ENCODE measurements at places on chromosomes 1 and 21. TPM values are rescaled to one million over a fixed set of nuclear protein-coding genes. Genes with fewer than 3 reads are reported as not detected.
A peak's percentile ranks its signal among the peaks of the same experiment; 100 is the strongest.

DNA sequence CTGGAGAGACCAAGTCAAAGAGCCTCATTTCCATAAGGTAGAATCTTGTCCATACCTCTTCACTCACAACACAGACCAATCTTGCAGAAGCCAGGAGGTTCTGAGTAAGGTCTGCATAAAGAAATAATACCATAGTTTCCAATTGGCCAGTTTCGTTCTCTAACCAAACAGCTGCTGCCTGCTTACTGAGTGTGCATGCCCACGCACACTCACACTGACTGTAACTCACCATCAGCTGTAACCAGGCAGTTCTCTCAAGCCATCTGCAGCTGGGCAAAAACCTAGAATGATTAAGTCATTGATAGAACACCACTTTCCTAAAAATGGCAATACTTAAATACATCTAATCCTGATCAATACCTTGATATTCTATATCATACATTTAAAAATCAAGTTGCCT, 106.6 kb upstream of the VAV3 start:
- no peak for DNase-seq

DNA sequence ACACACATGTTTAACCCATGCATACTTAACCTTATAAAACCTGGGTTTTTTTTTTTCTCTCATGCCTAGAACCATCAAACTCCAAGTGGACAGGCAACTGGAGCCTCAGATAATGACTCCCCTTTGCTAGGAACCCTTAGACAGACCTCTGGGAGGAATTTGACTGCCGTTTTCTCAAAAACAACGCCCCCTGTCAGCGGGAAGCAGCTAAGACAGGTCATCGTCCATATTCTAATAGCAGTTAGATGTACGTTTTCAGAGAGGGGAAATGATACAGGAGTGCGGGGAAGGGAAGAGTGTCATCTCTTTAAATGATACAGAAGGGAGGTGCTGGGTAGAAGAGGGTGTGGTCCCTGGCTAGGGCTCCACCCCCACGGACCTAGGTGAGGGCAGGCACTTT, 34.7 kb downstream of the LRRC3 start:
- DNase-seq = no peak

DNA sequence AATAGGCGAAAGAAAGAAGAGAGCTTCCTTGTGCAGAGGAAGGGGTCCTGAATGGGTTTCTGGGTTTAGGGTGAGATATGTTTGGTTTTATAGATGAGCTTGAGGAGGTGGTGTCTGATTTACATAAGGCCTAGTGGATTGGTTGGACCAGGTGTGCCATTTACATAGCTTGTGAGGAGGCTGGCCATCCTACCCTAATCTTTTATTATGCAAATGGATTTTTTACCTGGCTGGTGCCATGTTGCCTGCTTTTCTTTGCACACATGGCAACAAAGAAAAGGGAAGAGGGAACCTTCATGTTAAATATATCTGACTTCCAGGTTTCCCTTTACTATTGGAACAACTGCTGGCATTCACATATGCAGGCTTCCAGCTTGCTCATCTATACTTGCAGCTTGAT, 585.3 kb downstream of the PTPRU start:
- no peak for DNase-seq

Gene GPX7
- total RNA-seq = 9.6 TPM

DNA sequence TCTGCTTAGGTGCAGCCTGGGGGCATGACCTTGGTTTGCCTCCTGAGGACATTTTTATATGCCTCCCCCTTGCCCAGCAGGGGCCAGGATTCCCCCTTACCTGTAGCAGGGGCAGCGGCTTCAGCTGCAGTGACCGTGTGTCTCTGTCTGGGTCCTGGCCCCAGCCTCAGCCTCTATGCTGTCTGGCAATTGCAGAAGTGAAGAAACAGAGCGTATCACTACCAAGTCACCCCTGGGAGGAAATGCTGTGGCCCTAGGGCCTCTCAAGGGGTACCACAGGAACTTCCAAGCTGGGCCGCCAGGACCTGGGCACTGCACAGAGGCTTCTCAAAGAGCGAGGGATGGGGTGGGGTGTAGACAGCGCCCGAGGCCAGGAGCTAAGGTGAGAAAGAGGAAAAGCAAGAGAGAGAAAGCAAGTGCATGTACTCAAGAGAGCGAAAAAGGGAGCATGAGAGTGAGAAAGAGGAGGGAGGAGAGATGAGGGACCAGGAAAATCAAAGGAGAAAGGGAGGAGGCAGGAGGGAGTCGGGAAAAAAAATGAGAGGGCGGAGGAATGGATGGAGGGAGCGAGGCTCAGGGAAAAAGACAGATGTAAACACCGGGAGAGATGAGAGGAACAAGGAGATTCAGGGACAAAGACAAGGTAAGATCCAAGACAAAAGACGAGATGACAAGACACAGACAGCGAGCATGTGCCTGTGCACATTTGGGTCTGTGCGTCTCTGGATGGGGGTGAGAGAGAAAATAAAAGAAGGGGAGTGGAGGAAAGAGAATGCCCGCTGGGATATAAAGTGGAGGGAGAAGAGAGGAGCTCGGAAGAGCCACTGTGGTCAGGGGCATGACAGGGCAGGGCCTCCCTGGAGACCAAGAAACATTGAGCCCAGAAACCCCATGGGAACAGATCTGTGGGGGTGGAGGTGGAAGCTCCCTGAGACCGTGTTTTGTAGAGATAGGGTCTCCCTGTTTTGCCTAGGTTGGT, at the start of gene PTAFR:
Gene PTAFR, minus strand, starts transcription at position 199 of the 979 bp plus-strand sequence. CDS start 25,669 bp downstream, outside the sequence.
- DNase-seq = no peak

Gene SYNC
- 25.7 TPM for total RNA-seq

DNA sequence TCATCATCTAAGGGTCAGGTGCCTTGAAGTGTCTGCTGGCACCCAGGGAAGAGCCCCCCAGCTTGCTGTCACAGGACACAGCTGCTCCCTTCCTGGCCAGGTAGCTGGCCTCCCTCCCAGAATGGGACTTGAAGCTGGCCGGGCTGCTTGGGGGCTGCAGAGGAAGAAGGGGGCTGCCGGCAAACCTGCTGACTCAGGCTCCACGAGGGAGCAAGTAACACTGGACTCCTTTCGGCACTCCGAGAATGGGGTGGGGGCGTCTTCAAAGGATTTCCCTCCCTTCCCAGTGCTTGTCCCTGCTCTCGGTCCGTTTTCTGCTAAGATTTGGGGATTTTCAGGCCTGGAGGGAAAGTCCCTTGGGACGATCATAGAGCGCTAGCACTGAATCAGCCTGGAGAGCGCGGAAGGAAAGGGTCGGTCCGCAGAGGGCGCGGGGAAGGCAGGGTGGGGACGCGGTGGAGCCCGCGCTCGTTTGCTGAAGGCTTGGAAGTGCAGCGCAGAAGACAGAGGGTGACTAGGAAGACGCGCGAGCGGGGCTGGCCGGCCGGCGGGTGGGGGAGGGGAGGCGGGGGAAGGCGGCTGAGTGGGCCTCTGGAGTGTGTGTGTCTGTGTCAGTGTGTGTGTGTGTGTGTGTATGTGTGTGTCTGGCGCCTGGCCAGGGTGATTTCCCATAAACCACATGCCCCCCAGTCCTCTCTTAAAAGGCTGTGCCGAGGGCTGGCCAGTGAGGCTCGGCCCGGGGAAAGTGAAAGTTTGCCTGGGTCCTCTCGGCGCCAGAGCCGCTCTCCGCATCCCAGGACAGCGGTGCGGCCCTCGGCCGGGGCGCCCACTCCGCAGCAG, at the start of gene CSF1:
Gene CSF1, plus strand, starts transcription at position 727 of the 840 bp plus-strand sequence. CDS start 175 bp downstream, outside the sequence.
- peak; percentile 89 for DNase-seq

DNA sequence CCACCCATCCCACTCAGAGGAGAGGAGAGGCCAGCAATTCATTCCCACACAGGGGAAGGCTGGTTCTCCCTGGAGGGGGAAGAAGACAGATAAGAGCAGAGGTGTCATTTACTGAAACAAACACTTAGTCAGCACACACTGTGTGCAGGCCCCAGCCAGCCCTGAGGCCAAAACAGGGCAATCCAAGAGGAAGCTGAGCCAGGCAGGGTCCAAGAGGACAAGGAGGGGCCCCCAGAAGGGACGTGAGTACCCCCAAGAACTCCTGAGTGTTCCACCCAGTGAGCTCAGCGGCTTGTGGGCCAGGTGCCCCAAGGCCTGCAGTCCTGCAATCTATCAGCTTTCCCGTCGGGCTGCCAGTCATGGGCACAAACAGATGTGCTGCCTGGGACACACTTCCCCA, 15.8 kb downstream of the ADGRB2 start:
- no peak for DNase-seq

GRCh38 chr1:40303790-40304189, 13.3 kb downstream of the COL9A2 start:
- DNase-seq = peak; percentile 79

DNA sequence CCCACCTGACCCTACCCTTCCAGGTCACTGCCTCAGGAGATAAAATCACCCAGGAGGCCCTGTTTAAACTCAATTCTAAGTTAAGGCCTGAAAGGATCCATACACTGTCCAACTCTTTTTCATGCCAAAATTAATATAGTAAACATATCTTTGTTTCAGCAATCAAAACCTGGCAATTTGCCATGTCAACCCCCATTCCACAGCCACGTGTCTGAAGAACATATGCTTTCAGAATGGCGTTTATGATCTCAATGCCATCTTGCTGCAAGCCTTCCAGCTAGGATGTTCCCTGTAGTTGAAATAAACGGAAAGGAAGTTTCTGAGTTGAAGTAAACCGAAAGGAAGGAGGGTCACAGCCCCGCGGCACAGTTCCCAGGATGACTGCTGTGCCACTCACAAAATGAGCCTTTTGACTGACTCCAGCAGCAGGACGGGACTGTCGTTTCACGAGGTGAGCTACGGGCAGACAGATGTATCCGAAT, 472.0 kb downstream of the SMYD3 start:
- no peak for DNase-seq

DNA sequence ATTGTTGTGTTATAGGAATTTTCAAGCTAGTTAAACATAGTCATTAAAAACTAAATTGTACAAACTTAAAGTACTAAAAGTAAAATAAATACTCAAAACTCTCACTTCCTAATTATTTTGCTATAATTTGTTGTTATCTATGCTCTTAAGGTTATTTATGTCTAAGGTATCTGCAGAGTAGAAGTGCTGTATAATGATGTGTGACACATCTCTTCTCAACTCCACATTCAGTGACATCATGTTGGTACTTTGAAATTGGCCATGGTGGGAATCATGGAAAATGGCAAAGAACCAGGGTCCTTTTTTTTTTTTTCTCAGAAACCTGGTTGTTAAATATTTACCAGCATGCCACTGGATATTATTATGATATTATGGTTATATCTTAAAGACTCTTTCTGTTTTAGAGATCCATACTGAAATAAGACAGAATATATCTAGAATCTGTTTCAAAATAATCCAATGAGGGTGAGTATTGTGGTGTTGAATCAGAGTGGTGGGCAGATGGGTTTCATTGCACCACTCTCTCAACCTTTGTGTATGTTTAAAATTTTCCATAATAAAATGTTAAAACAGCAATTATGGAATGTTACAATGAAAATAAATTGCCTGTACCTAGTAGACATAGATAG, 22.4 kb downstream of the LRRC8B start:
- DNase-seq = no peak

- no peak for DNase-seq
Measured at GRCh38 chr1:85569122-85569521, 11.4 kb upstream of the CCN1 start.

Gene WDR3
- total RNA-seq = 17.7 TPM

Gene GRHL3
- total RNA-seq = not detected

DNA sequence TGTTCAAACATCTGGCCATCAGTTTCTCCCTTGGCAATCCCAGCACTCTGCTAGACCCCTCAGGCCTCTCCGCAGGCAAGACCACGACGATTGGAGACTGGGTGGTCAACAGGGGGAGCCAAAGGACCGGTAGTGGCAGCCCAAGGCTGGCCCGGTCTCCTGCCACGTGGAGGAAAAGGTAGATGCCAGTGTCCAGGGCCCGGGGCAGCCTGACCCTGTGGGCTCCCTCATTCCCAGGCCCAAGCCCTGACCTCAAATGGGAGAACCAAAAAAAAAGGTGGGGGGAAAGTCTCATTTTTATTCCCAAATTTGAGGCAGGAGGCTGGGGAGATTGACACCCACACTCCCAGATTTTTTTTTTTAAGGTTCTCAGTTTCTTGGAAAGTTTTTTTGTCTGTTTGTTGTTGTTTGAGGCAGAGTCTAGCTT, 24.8 kb downstream of the S100A6 start:
- DNase-seq = peak; percentile 64

Gene TMEM200B
- total RNA-seq = 6.6 TPM

Gene SLC2A5
- total RNA-seq = 11.5 TPM

Gene CD52
- 109 TPM for total RNA-seq

Gene VHLL
- total RNA-seq = not detected

GRCh38 chr1:14415396-14415795, 183.1 kb upstream of the KAZN start:
- DNase-seq = no peak

Gene LORICRIN
- total RNA-seq = not detected

Gene LAD1
- total RNA-seq = 28.6 TPM

DNA sequence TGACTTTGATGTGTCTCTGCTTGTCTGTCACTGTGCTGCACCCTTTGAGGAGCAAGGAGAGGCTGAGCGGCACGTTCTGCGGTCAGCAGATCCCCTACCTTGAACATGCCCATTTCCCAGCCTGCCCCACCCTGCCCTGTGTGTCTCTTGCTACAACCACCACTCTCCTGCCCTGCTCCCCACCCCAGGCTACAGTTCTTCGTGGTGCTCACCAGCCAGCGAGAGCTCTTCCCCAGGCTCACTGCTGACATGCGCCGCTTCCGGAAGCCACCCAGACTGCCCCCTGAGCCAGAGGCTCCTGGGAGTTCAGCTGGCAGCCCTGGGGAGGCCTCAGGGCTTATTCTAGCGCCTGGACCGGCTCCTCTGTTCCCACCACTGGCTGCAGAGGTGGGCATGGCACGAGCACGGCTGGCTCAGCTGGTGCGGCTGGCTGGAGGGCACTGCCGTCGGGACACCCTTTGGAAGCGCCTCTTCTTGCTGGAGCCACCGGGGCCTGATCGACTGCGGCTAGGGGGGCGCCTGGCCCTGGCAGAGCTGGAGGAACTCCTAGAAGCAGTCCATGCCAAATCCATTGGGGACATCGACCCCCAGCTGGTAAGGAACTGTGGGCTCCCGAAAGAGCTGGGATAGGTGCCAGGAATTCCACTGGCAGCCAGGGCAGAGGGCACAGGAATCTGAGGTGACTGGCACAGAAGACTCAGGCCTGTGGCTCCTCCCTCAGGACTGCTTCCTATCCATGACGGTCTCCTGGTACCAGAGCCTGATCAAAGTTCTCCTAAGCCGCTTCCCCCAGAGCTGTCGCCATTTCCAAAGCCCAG, 5.6 kb downstream of the HYI start:
- peak; percentile 78 for DNase-seq

Gene PYGO2
- 30.0 TPM for total RNA-seq

Gene ADCY10
- total RNA-seq = 0.49 TPM

Gene ELF3
- total RNA-seq = 125 TPM

- DNase-seq = no peak
Measured at GRCh38 chr1:2856676-2857375, 55.3 kb upstream of the TTC34 start.

GRCh38 chr1:213492161-213493041, 441.4 kb downstream of the RPS6KC1 start:
- DNase-seq = no peak

DNA sequence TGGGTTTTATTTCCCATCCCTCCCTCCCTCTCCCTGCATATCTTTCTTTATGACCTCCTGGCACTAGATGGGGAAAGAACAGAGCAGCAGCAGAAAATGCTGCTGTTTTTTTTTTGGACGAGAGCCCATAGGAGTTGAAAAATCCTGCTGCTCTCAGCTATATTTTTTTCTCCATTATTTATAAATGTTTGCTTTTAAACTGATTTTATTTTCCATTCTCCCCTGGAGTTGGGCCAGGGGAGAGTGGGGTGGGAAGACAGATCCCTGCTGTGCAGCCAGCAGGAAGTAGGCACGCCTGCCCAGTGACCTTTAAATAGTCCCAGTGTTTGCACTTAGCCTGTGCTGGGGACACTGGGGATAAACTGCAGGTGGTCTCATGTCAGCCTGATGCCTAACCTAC, 17.4 kb downstream of the SFT2D2 start:
- DNase-seq = no peak

GRCh38 chr21:40936178-40936577, 89.2 kb upstream of the DSCAM start:
- DNase-seq = no peak

Data from upper lobe of left lung (tissue), 6 donors.